Activated CD4-positive, alpha-beta T cell treated with anti-CD3 and anti-CD28 coated beads, Interleukin-2, amount 50 U/mL, for 1 hour (primary cell): ENCODE measurements at places on chromosomes 2 and 18.

DNA sequence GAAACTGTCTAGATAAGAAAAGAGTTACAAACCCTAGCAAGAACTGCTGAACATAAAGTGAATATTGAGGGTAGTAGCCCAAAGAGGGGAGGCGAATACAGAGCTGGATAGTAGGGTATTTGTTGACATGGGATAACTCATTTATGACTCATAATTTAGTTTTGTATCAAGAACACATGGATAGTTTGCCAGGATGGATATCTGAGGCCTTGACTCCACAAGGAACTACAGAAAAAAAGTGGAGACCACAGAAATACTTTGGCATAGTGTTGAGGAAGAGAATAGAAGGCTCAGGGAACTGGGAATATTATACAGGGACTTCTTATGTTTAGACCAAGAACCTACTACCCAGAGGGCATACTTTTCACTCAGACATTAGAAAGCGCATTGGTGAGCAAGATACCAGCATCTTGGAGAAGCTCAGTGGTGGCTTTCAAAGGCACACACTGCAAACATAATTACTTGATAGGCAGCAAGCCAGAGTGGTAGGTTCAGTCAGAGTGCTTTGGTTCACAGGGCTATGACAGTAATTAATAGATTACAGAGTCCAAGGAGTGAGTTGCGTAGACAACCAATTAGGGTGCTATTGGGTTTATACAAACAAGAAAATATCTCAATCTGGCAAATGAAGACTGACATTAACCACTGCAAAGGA is 51.9 kb upstream of the ZBTB7C start:
- no peak for DNase-seq

DNA sequence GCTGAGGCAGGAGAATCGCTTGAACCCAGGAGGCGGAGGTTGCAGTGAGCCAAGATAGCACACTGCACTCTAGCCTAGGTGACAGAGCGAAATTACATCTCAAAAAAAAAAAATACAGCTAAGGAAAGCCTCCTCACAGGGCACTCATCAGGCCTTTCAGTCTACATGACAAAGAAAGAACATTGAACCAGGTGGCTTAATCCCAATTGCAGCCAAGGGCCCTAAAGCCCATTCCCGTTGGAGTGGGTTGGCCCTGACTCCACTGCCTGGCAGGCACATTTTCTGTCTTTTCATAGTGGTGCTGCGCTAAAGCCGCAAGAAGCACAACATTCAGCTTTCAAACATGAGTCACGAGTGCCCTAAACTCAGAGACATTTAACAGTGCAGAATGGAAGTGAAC is 372.5 kb downstream of the RNF144A start:
- DNase-seq, result no peak

- DNase-seq, result no peak
Measured at GRCh38 chr18:55743736-55744135, 155.7 kb upstream of the TCF4 start.

DNA sequence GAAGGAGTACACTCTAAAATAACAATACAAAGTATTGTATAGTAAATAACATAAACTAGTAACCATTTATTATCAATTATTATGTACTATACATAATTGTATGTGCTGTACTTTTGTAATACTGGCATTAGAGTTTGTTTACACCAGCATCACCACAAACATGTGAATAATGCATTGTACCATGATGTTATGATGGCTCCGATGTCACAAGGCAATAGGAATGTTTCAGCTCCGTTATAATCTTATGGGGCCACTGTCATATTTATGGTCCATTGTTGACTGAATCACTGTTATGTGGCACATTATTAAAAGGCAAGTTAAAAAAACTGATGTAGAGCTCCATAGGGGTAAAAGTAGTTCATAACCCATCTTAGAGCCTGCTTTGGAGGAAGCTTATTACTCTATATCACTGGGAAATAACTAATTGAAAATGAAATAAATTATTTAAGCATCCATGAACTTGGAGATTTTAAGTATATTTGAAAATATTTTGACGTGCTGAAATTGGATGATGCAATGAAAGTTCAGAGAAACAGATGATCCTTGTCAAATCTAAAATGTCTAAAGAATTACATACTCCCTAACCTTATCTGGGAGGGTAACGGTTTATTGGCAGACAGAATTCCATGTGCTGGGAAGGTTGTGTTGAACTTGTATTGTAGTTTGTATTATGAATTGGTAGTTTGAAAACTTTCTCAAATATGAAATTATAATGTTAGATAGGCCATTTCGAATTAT is 2.4 kb downstream of the SKA1 start:
- no peak for DNase-seq

DNA sequence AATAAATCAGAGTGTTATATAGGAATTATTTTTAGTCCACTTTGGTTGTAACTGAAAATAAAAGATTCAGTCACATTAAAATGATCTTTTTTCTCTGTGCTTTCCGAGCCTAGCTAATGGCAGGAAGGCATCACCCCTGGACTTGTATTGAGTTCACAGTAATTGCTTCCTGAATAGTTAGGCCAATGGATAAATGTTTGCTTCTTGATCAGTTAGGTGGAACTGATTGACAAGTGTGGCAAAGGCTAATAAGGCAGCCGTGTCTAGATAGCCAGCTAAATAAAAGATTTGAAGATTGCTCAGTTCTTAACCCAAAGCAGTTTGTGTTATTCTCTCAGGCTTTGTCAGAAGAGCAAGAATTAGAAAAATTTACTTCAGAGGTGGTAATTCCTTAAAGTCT is 20.8 kb downstream of the FAM171B start:
- DNase-seq, result no peak

GRCh38 chr2:157178874-157179273 is 78.6 kb upstream of the GALNT5 start:
- DNase-seq, result no peak

GRCh38 chr2:205682239-205682970 is at the start of gene NRP2:
Gene NRP2 (plus strand): TSS chr2:205682501. CDS start chr2:205683291, 790 bp downstream.
- DNase-seq, result peak; percentile 37

GRCh38 chr2:40358783-40359182 is 93.1 kb downstream of the SLC8A1 start:
- DNase-seq, result no peak

- no peak for DNase-seq
Measured at GRCh38 chr2:44902217-44903137, 39.0 kb upstream of the SIX3 start.

- DNase-seq, result no peak
Measured at GRCh38 chr18:70221915-70222278, 16.4 kb upstream of the RTTN start.

GRCh38 chr2:234329202-234329960 is 167.5 kb downstream of the ARL4C start:
- DNase-seq, result no peak

GRCh38 chr2:128357506-128358370 is 39.1 kb upstream of the HS6ST1 start:
- no peak for DNase-seq

DNA sequence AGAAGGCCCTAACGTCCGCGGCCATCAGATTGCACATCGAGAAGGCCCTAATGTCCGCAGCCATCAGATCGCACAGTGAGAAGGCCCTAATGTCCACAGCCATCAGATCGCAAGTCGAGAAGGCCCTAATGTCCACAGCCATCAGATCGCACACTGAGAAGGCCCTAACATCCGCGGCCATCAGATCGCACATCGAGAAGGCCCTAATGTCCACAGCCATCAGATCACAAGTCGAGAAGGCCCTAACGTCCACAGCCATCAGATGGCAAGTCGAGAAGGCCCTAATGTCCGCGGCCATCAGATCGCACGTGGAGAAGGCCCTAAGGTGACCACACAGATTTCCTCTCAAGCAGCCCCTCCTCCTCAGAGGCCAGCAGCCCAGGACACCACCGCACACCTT is 193.2 kb upstream of the PXDN start:
- no peak for DNase-seq

- DNase-seq, result no peak
Measured at GRCh38 chr2:216584112-216584511, 49.1 kb upstream of the IGFBP2 start.

- DNase-seq, result no peak
Measured at GRCh38 chr2:69805887-69806286, 23.6 kb upstream of the GMCL1 start.

DNA sequence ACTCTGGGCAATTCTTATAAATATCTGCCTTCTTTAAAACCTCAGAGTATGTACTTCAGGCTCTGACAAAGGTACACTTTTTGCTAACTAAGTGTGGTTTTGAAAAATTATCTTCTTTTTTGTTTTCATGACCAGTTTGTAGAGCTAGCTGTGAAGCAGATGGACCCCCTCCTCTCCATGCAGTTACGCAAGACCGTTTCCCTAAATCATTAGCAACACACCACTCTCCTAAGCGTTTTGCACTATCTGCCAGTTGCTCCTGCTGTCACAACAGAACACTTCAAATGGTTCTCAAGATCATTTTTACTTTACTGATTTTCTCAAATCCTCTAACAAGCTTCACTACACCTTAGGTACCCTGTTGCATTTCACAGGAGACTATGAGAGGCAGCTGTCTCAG is 53.3 kb downstream of the GULP1 start:
- DNase-seq, result no peak

DNA sequence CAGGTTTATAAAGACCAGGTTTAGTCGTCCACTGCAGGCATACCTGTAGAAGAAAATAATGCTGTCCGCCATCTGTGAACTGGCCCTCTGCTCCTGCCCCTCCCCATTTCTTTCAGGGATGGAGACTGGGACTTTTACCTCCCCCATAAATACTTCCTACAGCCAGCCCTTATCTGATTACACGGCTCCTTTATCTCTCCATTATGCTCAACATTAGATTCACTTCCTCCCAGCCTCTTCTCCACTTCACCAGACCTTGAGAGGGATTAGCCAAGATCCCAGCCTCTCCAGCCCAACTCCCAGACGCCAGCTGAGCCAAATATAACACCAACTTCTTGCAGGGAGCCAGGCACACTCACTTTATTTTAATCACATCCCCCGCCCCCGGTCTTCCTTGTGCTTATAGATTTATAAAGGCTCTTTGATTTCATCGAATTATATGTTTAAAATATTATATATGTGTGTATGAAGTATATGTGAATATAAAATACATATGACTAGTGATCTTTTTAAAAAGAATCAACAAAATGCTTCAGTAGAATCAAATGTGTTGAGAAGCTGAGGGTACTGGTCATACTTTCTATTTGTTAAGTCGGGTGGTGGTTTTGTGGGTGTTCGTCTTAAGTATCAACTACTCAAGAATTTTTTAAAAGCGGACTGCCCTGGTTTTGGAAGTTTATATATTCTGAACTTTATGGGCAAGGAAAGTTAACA is 81.0 kb downstream of the SPRED2 start:
- no peak for DNase-seq

DNA sequence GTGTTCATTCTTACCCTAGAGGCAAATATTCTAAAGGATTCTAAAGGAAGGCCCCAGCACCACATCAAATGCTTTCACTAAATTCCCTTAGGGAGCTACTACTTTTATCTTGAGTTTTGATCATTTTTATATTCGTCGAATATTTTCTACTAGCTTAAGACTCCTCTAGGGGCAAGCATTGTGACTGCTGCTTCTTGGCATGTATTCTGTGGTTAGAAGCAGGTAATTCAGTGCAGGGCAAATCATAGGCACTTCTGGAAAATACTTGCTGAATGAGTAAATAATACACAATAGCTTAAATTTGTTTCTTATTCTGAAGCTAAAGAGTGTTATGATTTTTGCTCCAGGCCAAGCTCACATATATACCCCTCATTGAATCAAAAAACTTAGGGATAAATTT is 136.4 kb downstream of the LRP2 start:
- DNase-seq, result no peak

- DNase-seq, result peak; percentile 18
Measured at GRCh38 chr2:237471438-237472186, 15.4 kb upstream of the MLPH start.

DNA sequence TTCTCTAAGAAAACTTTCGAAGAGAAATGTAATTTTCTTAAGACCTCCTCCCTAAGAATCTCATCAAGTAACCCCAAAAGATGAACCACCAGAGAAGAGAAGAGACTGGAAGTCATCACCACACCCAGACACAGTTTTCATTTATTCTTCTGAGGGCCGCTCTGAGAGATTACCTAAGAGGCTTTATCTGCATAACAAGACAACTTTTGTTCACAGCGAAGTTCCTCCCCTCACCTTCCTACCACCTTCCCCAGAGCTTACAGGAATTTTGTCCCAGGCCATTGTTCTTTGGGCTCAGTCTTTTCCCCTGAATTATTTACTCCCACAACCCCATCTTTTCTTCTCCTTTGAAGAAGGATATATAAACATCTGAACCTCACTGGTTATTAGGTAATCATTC is 92.8 kb downstream of the AKAIN1 start:
- no peak for DNase-seq

DNA sequence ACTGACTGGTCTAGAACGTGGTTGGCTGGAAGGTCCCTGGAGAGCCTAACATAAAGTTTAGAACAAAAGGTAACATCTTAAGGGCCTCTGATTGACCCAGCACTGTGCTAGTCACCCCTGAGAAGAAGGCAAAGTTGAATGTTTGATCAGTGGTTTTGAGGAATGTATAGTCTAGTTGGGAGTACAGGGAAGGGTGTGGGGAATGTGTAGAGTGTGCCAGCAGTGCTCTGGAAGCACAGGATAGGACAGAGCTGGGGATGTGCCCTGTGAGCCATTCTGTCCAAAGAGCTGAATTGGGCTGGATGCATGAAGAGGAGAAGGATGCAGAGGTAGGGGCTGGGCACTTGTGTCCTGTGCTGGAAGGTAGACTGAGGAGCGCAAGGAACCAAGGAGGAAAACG is 41.0 kb upstream of the DOCK10 start:
- no peak for DNase-seq

DNA sequence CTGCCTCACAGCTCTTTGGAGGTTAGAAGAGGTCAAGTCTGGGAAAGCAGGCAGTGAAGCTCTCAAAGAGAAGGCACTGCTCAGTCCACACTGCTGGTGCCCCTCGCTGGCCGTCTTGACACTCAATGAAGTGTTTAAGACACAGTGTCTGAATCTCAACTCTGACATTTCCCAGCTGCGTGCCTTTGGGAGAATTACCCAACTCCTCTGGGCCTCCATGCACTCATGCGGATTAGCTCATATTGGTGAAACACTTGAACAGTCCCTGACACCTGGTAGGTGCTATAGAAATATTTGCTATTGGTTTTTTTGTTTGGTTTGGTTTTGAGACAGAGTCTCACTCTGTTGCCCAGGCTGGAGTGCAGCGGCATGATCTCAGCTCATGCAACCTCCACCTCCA is 281.0 kb downstream of the SRBD1 start:
- no peak for DNase-seq

GRCh38 chr18:58310517-58310916 is 266.5 kb downstream of the NEDD4L start:
- DNase-seq, result peak; percentile 44

GRCh38 chr2:198297350-198297749 is 493.0 kb downstream of the PLCL1 start:
- no peak for DNase-seq

GRCh38 chr18:33918571-33918970 is 306.1 kb downstream of the NOL4 start:
- no peak for DNase-seq

GRCh38 chr18:67854340-67854739 is 337.8 kb upstream of the DSEL start:
- no peak for DNase-seq

- DNase-seq, result no peak
Measured at GRCh38 chr2:37271376-37272067, 40.1 kb downstream of the NDUFAF7 start.
